Stimulated activated naive CD4-positive, alpha-beta T cell treated with Interleukin-2 at 50 U/mL for 16 hours (primary cell): ENCODE measurements at places on chromosomes 11 and 22.

DNA sequence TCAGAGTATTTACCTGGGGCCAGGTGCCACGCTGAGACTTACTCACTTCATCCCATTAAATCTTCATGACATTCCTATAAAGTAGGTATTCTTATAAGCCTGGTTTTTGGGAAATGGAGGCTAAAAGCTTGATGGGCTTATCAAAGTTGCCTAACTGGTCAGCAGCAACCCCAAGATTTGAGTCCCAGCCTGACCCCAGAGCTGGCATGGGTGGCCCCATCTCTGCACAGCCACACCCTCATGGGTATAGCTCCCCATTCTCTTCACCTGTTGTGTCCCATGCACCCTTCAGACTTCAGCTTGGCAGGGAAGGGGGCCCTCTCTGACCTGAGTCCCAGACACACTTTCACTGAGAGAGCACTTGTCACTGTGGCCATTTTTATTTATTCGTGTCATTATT lies 37.4 kb upstream of the TP53I11 start:
- DNase-seq: no peak

GRCh38 chr11:1082346-1082727 lies 7.7 kb downstream of the MUC2 start:
- DNase-seq: no peak

DNA sequence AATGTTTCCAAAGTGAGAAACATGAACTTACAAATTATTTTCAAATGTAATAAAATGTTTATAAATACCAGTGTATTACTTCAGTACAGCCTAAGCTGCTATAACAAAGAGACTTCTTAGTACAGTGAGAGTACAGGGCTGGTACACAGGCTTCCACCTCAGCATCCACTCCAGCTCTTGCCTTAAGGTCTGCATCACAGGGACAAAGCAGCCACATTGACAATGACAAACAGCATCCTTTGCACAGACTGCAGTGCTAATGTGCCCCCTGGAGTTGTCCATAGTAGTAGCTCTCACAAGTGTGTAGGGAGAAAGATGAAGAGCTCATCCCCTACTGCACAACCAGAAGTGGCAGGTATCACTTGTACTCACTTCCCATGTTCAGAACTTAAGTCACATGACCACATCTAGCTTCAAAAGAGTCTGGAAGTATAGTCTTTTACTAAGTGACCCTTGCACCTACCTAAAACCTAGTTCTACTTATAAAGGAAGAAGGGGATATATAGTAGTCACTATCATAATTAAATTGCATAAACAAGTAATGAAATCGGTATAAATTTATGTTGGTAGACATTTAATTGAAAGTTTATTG lies 10.7 kb upstream of the LIPT2 start:
- no peak for DNase-seq

- DNase-seq: no peak
Measured at GRCh38 chr11:45677770-45678512, 12.5 kb upstream of the CHST1 start.
